Cardiac muscle cell (in vitro differentiated cells and primary cell): ENCODE measurements at places on chromosomes 2 and 18. TPM values are rescaled to one million over a fixed set of nuclear protein-coding genes. Genes with fewer than 3 reads are reported as not detected.

C1QL2 gene
- 0.18 and 0.30 TPM in 2 replicates for total RNA-seq

OR6B2 gene
- total RNA-seq, result not detected in 2 replicates

AQP12A gene
- total RNA-seq, result not detected in 2 replicates

NEUROD1 gene
- not detected in 2 replicates for total RNA-seq

LIPG gene
- total RNA-seq, result 1.5 and 3.3 TPM in 2 replicates

GRCh38 chr2:235055891-235056516, 104.2 kb downstream of the SH3BP4 start:
- DNase-seq, result peak; percentile 70
- peaks cover 3% of the 10 kb centered on the region for H3K4me1 ChIP-seq
- H3K36me3 ChIP-seq, result peaks cover 19% of the 10 kb centered on the region
- H3K27me3 ChIP-seq, result no peaks in the 10 kb centered on the region

DNA sequence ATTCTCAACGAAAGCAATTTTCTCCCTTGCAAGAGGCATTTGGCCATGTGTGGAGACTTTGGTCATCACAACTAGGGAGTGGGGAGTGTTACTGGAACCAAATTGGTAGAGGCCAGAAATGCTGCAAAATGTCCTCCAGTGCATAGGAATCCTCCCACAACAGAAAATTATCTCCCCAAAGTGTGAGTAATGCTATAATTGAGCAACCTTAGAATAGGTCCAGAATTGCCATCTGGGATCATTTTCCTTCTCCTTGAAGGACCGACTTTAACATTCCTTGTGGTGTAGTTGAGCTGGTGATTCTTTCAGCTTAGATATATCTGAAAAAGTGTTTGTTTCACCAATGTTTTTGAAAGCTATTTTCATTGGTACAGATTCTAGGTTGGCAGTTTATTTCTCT, 111.2 kb upstream of the SMIM21 start:
- H3K4me3 ChIP-seq, result no peak overlapping the region
- H3K4me1 ChIP-seq, result no peaks in the 10 kb centered on the region
- no peaks in the 10 kb centered on the region for H3K36me3 ChIP-seq
- no peak overlapping the region for H3K27ac ChIP-seq
- no peaks in the 10 kb centered on the region for H3K27me3 ChIP-seq

DNA sequence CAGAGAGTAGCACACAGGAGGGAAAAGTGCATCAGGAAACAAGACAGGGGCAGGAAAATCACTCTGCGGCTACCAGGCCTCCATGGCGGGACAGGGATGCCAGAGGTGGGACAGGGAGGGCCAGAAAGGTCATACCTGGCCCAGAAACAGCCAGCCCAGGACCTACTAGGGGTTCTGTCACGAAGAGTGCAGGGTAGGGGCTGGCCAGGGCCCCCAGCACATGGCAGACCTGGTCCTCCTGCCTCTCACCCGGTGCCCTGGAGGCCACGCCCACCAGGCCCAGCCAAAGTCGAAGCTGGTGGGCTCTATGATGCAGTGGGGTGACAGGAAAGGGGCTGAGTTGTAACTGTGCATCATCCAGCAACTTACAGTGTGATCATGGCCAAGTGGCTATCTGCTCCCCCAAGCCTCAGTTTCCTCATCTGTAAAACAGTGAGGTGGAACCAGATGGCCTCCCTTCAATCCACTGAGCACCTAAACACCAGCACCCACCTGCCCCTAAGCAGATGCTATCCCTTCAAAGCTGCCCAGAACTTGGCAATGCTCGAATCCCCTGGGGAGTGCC, 10.6 kb downstream of the CYP26B1 start:
- H3K27ac ChIP-seq, result no peak overlapping the region
- no peaks in the 10 kb centered on the region for H3K36me3 ChIP-seq
- H3K27me3 ChIP-seq, result peaks cover 28% of the 10 kb centered on the region
- no peak overlapping the region for H3K4me3 ChIP-seq

DNA sequence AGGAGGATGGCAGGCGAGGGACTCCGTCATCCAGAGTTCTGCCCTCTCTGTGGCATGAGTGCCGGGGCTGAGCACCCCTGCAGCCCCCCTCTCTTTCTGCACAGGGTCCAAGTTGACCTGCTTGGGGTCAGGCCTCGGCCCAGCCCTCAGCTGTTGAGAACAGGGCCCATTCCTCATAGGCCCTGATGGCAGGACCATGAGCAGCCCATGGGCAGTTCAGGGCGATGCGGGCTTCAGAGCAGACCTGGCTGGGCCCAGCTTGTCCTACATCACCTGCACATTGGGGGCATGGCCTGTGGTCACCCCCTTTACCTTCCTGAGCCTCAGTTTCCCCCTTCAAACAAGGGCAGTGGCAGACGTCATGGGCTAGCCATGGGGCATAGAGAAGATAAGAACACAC, 238.1 kb downstream of the SEPTIN10 start:
- H3K27me3 ChIP-seq, result peaks cover 25% of the 10 kb centered on the region
- DNase-seq, result no peak
- no peak overlapping the region for H3K27ac ChIP-seq
- H3K36me3 ChIP-seq, result no peaks in the 10 kb centered on the region
- no peaks in the 10 kb centered on the region for H3K4me1 ChIP-seq

DNA sequence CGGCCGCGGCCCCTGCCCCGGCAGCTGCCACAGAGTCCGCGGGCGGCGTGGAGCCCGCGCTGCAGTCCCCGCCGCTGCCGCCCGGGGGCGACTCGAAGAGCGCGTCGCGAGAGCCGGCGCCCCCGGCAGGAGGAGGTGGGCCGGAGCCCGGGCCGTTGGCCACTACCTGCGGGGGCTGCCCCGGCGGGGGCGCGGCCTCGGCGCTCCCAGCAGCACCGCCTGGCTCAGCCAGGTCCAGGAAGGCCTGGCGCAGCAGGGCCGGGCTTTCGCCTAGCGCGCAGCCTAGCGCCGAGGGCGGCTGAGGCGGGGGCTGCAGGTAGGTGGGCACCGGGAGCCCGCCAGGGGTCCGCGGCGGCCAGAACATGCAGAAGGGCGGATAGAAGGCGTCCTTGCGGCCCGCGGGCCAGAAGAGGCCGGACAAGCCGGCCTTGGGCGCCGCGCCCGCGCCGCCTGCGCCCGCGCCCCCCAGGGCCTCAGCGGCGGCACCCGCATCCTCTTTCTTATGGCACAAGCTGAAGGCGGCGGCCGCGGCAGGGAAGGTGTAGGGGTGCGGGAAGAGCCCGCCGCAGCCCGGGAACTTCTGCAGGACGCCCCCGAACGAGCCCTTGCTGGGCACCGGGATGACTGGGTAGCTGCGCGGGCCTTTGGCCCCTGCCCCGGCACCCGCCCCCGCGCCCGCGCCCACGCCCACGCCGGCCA, 3.9 kb downstream of the SKOR2 start:
- no peaks in the 10 kb centered on the region for H3K36me3 ChIP-seq
- H3K27me3 ChIP-seq, result peaks cover 100% of the 10 kb centered on the region
- H3K4me3 ChIP-seq, result peak overlapping the region; percentile 6
- DNase-seq, result peak; percentile 53
- H3K27ac ChIP-seq, result no peak overlapping the region
- H3K4me1 ChIP-seq, result no peaks in the 10 kb centered on the region

- no peak overlapping the region for H3K27ac ChIP-seq
- no peak overlapping the region for H3K4me3 ChIP-seq
- H3K27me3 ChIP-seq, result no peaks in the 10 kb centered on the region
- DNase-seq, result peak; percentile 17
- H3K36me3 ChIP-seq, result no peaks in the 10 kb centered on the region
Observed at GRCh38 chr2:108316461-108317258, 28.0 kb downstream of the SULT1C2 start.

GRCh38 chr2:210128961-210129360, 42.2 kb downstream of the KANSL1L start:
- no peaks in the 10 kb centered on the region for H3K27me3 ChIP-seq
- H3K36me3 ChIP-seq, result peaks cover 6% of the 10 kb centered on the region
- no peaks in the 10 kb centered on the region for H3K4me1 ChIP-seq
- DNase-seq, result peak; percentile 23
- no peak overlapping the region for H3K27ac ChIP-seq

DNA sequence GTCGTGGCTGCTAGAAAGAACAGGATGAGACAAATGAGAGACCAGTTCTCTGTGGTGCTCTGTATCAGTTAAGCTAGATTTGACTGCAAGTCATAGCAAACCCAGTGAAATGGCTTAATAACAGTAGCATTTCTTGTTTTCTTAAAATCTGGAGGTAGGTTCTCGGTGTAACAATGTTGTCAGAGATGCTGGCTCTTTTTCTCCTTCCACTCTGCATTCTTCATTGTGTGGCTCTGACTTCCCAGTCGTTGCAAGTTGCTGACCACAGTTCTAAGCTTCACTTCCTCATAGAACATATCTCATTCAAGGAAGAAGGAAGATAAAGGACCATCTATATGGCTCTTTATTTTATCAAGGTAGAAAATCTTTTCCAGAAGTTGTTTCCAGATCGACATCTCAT, 7.9 kb upstream of the CKAP2L start:
- no peak overlapping the region for H3K4me3 ChIP-seq

- no peaks in the 10 kb centered on the region for H3K36me3 ChIP-seq
- no peak for DNase-seq
- no peaks in the 10 kb centered on the region for H3K27me3 ChIP-seq
Observed at GRCh38 chr2:8922431-8922830, 81.1 kb downstream of the MBOAT2 start.

DNA sequence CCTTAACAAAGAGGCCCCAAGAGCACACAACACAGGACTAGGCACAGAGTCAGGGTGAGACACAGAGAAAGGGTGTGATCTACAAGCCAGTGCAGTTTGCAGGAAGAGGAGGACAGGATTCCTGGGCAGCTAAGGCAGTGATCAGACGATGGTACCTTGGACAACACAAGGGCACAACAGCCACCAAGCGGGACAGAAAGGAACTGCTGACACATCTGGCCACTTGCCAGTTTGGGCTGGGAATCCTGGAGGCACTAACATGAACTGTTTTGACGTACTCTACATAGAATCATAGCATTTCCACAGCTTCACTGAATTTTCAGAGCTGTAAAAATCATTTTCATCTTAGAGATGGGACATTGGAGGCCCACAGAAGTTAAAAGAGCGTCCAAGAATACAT, 221.5 kb upstream of the SLC35G4 start:
- H3K27me3 ChIP-seq, result no peaks in the 10 kb centered on the region
- no peak overlapping the region for H3K4me3 ChIP-seq
- no peak overlapping the region for H3K27ac ChIP-seq
- H3K4me1 ChIP-seq, result no peaks in the 10 kb centered on the region
- no peaks in the 10 kb centered on the region for H3K36me3 ChIP-seq
